ENCODE measurements at places on chromosomes 7 and 10.

- DNase-seq, result no peak
Observed at GRCh38 chr10:61463035-61463909, 10.1 kb upstream of the TMEM26 start.

DNA sequence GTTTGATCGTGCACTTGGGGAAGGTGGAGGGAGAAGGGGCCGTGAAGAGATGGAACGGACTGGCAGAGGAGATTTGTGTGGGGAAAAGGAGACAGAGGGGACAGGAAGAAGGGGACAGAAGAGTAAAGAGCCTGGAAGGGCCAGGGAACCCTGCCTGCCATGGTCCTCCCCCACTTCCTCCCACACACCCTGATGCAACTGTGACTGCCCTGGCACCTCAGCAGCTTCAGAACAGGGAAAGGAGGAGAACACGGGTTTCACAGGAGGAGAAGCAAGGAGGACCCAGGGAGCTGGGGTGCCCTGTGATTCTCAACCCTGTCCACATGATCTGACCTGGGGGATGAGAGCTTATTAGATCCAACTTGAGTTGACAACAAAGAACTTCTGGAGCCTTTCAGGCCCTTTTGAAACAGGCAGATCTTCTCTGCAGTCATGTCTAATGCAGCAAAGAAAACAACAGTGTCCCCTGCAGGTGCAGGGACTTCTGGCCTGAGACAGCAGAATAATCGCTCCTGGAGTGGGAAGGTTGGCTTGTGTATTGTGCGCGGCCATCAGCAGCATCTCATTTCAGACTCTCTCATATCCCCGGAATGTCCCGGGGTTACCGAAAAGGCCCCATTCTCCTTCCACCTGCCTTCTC is 421.6 kb downstream of the PAXIP1 start:
- no peak for DNase-seq

DNA sequence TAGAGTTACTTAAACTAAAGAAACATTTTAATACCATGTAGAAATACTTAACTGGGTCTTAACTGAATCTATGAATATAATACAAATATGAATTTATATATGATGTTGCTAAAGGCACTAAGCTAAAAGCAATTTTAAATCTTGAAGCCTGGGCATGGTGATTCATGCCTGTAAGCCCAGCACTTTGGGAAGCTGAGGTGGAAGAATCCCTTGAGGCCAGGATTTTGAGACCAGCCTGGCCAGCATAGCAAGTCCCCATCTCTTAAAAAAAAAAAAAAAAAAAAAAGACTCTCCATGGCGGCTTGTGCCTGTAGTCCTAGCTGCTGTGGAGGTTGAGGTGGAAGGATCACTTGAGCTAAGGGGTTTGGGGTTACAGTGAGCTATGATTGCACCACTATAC is 95.3 kb downstream of the CCSER2 start:
- no peak for DNase-seq

GRCh38 chr7:66720561-66720960 is 20.0 kb upstream of the RABGEF1 start:
- no peak for DNase-seq

- DNase-seq, result no peak
Observed at GRCh38 chr10:97810446-97810845, 38.6 kb upstream of the SFRP5 start.

GRCh38 chr7:156612930-156613329 is 27.6 kb upstream of the RNF32 start:
- DNase-seq, result peak; percentile 71

- no peak for DNase-seq
Observed at GRCh38 chr10:100613846-100614245, 78.1 kb downstream of the HIF1AN start.

DNA sequence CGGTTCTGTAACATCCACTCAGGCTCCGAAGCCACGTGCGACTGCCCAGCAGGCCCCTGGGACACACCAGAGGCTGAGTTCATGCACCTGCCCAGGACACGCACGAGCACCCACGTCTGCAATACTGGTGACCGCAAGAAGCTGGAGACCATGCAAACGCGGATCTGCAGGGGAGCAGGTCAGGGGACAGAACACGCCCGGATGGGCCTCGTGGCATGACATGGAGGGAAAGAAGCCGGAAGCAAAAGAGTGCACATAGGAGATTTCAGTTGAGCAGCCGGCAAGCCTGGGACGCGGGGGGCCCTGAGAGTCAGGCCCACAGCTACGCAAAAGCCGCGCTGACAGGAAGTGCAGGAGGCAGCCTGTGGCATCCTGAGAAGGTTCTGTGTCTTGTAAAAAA is 73.7 kb downstream of the FOXL3 start:
- DNase-seq, result no peak

- DNase-seq, result no peak
Observed at GRCh38 chr7:141397236-141398163, 153.7 kb upstream of the AGK start.

DNA sequence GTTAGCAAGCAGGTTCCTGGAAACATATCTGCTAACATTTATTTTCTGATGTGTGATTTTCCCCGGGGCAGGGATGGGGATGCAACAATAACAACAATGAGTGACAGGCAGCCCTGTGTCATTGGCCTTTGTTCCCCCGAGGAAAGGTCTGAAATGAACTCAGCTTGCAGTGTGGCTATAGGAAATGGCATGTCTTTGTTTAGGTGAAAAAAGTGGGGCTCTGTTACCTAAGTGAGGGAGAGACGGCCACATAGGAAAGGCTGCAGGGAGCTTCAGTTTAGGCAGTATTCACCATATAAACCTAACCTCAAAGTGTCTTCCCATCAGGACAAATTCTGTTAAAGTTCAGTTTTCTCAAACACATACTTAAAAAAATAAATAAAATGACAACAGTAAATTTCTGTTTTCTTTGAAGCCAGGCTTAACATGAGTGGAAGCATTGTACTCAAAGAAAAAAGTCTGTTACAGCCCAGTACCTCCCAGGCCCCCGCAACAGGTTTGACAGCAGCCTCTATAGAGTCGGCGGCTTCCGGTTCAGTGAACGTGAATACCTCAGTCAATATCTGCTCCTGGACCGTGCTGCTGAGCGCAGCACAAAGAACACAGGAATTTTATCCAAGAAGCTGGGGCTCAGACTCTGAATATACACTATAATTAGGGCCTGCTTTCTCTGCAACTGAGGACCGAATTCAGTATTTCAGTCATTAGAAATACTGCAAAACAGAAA is 168.3 kb downstream of the GLI3 start:
- no peak for DNase-seq

DNA sequence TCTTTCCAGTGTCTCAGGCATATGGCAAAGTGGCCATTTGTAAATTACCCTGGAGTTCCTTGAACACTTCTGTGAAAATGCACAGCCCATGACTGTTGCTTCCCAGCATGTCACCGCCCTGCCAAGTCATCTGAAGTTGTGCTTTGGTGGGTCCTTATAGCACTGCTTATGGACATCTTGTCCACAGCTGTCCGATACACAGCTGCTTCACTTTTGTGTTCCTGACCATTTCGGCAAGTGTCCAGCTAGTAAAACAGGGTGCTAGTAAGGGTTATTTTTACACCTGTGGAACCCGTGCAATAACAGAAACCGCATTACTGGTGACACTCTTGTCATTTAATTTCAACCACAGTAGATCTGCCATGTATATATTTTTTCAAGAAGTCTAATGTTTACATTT is 29.7 kb downstream of the PIP4K2A start:
- no peak for DNase-seq

DNA sequence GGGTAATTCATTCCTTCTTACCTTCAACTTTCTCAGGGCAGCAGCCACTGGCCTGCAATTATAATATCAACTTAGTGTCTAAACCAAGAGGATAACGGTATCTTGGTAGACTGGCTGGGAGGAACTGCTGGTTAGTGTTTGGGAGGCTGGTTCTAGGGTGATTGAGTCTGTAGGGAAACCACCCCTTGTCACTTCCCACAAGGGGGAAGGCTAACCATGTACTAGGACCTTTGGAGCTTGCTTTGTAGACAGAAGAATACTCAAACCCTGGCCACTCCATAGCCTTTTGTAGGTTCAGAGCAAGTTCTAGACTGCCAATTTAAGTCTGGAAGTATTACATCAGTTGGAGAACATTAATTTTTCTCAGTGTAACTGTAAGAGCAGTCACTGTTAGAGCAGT is 51.3 kb downstream of the NHLRC2 start:
- no peak for DNase-seq
